ENCODE measurements at places on chromosomes 12 and 14.
A peak's percentile ranks its signal among the peaks of the same experiment; 100 is the strongest.

- no peak for DNase-seq
- no peak overlapping the region for H3K4me3 ChIP-seq
- H3K27me3 ChIP-seq, result no peaks in the 10 kb centered on the region
- H3K4me1 ChIP-seq, result no peaks in the 10 kb centered on the region
Measured at GRCh38 chr12:263574-263973, 938 bp upstream of the SLC6A13 start.

- H3K27ac ChIP-seq, result no peak overlapping the region
- H3K4me1 ChIP-seq, result no peaks in the 10 kb centered on the region
- H3K4me3 ChIP-seq, result no peak overlapping the region
- no peak for DNase-seq
- H3K36me3 ChIP-seq, result no peaks in the 10 kb centered on the region
Measured at GRCh38 chr12:125193376-125194152, 128.3 kb downstream of the AACS start.

DNA sequence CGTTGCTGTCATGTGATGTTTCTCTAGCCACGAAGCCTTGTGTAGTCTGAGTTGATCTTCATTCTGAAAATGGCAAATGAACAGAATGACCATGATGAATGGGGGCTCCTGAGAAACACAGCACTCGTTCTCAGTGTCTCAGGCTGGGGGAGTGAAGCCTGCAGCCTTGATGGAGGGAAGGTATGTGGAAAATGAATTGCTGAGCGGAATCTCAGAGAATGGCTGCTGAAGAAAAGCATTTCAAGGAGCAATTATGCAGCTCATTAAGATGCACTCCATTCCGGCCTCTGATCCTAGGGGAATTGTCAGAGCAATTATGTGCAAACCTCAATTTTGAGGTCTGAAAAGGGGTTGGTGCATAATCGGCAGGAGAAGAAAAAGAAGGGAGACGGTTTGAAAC lies 167.1 kb downstream of the CHST11 start:
- H3K36me3 ChIP-seq, result no peaks in the 10 kb centered on the region
- H3K27ac ChIP-seq, result no peak overlapping the region
- H3K4me1 ChIP-seq, result peaks cover 5% of the 10 kb centered on the region

- peak overlapping the region; percentile 59 for H3K27ac ChIP-seq
- H3K4me3 ChIP-seq, result no peak overlapping the region
- no peaks in the 10 kb centered on the region for H3K36me3 ChIP-seq
Measured at GRCh38 chr14:52363041-52363704, 49.1 kb downstream of the PTGER2 start.

GRCh38 chr12:45270951-45271350 lies 55.1 kb downstream of the ANO6 start:
- H3K36me3 ChIP-seq, result no peaks in the 10 kb centered on the region
- H3K27me3 ChIP-seq, result no peaks in the 10 kb centered on the region
- H3K27ac ChIP-seq, result no peak overlapping the region

DNA sequence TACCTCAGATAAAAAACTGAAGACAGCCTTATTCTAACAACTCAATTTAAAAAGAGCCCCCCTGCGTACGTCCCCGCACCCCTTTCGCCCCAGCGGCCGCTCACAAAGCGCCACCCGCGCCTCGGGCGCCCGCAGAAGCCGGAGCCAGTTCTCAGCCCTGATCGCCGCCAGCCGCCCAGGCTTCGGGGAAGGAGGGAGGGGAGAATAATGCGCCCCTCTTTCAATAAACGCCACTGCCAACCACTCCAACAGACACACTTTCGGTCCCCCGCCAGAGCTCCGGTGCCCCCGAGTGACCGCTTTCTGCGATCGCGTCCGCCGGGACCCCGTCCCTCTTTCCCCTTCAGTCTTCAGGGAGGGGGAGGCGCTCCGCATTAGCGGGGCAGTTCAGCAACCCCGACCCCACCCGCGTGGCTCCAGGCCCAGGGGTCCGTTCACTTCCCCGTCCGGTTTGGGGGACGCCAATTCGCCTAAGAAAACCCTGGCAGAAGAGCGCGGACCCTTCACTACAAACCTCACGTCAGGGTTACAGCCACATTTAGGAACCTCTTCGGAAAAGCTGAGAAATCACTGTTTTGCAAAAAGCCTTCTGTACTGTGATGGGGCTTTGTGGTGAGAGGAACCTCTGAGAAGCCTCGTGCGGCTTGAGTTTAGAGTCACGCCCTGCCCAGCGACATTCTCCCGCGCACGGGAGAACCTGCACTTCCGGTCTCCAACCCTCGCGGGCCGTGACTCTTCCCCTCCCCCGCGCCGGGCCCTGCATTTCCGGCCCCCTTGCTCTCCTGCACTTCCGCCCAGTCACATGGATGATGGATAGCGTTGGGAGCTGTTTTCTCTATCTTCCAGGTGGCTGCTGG lies 18.7 kb downstream of the FOXG1 start:
- H3K4me3 ChIP-seq, result peak overlapping the region; percentile 26
- peaks cover 75% of the 10 kb centered on the region for H3K27me3 ChIP-seq
- H3K27ac ChIP-seq, result no peak overlapping the region

- peaks cover 36% of the 10 kb centered on the region for H3K36me3 ChIP-seq
- H3K4me1 ChIP-seq, result peaks cover 32% of the 10 kb centered on the region
- no peaks in the 10 kb centered on the region for H3K27me3 ChIP-seq
- peak; percentile 48 for DNase-seq
- no peak overlapping the region for H3K27ac ChIP-seq
Measured at GRCh38 chr12:103771466-103771865, 69.6 kb downstream of the NT5DC3 start.

DNA sequence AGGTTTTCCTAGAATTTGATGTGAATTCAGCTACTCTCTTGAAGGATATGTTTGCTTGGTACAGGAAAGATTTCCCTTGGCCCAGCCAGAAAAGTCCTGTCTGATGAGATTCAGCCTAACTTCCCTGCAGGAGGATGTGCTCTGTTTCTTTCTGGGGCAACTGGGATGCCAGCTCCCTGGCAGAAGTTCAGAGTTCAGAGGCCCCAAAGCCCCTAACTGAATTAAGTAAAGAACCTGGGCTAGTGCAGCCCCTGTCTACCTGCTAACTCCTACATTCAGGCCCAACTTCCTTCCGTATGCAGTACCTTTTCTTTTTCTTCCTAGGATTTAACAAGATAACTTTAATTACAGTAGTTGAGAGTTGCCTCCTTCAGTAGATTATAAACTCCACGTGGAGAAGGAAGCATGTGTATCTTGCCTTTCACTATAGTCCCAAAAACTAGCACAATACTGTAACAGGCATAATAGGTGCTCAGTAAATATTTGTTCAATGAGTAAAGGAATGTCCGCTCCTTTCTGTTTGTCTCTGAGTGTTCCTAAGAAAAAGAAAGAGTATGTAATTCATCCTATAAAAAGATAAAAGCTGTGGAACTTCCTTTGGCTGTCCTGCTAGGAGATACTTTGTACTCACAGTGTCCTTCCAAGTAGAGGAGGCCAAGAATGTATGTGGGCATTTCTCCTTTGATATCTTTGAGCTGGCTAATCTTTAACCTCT lies 141.0 kb downstream of the SLC8A3 start:
- peaks cover 24% of the 10 kb centered on the region for H3K4me1 ChIP-seq
- no peaks in the 10 kb centered on the region for H3K36me3 ChIP-seq
- H3K27ac ChIP-seq, result no peak overlapping the region
- peaks cover 9% of the 10 kb centered on the region for H3K27me3 ChIP-seq

- no peak overlapping the region for H3K4me3 ChIP-seq
- peaks cover 4% of the 10 kb centered on the region for H3K4me1 ChIP-seq
- DNase-seq, result no peak
- no peak overlapping the region for H3K27ac ChIP-seq
- no peaks in the 10 kb centered on the region for H3K27me3 ChIP-seq
- no peaks in the 10 kb centered on the region for H3K36me3 ChIP-seq
Measured at GRCh38 chr14:71467361-71467811, 464.8 kb upstream of the RGS6 start.

DNA sequence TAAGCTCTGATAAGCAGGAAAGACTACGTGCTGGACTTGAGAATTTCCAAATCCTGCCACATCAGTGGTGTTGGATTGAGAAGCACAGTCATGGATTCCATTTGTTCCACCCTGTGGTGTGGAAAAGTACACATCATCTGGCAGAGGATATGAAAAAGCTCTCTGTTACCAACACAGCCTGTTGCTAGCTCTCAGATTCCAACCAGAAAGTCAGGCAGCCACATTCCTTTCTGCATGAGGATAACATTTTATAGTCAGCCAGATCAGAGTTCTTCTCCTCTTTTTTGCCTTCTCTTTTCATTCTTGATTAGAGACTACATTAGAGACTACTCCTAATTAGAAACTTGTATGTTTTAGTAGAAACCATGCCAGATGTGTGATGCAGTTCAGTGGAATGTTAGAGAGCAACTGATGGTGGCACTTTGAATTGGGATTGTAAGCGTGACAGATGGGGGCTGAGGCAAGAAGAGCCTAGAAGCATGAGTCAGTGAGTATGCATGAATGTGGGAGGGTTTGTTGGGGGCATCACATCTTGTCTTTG lies 61.2 kb upstream of the STXBP6 start:
- H3K4me1 ChIP-seq, result peaks cover 6% of the 10 kb centered on the region
- peak overlapping the region; percentile 9 for H3K27ac ChIP-seq
- H3K36me3 ChIP-seq, result no peaks in the 10 kb centered on the region
- H3K27me3 ChIP-seq, result no peaks in the 10 kb centered on the region
- peak; percentile 84 for DNase-seq

- DNase-seq, result no peak
- no peak overlapping the region for H3K27ac ChIP-seq
- H3K36me3 ChIP-seq, result no peaks in the 10 kb centered on the region
- no peaks in the 10 kb centered on the region for H3K4me1 ChIP-seq
Measured at GRCh38 chr14:51020024-51020710, 74.7 kb downstream of the TRIM9 start.

Data from stomach (tissue), 19 donors.